Femur (tissue), 1 donor: ENCODE measurements at places on chromosomes 3 and 15.

DNA sequence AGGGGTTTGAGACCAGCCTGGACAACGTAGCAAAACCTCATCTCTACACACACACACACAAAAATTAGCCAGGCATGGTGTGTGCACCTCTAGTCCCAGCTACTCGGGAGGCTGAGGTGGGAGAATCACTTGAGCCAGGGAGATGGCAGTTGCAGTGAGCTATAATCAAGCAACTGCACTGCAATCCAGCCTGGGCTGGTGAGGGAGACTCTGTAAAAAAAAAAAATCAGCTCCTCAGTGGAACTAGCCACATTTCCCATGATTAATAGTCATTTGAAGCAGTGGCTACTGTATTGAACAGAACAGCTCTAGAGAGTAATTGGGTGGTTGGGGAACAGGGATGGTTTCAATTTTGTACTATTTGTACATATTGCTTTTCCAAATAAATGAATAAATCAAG is 11.5 kb upstream of the FBXO40 start:
- DNase-seq = no peak

- no peak for DNase-seq
Observed at GRCh38 chr3:167866331-167866730, 130.8 kb downstream of the SERPINI1 start.

GRCh38 chr15:82900511-82901060 is 51.9 kb downstream of the HOMER2 start:
- DNase-seq = no peak

- no peak for DNase-seq
Observed at GRCh38 chr3:43302116-43302880, 16.0 kb downstream of the SNRK start.

GRCh38 chr3:64457811-64458210 is 230.0 kb downstream of the ADAMTS9 start:
- no peak for DNase-seq

DNA sequence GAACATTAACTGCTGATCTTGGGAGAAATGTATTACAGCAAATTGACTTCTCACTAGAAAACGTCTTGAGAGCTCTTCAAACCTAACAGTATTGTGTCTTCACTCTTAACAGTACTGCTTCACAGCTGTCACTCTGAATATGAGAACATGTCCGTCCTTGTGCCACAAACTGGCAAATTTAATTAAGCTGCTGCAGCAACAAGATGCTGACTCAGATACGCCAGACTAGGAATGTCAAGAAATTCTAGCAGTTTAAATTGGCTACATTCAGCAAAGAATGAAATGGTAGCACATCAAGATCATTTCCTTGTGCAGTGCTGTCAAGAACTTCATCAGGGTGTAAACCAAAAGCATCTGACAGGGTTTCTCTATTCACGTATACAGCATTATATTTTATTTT is 7.6 kb downstream of the ICE2 start:
- DNase-seq = no peak

DNA sequence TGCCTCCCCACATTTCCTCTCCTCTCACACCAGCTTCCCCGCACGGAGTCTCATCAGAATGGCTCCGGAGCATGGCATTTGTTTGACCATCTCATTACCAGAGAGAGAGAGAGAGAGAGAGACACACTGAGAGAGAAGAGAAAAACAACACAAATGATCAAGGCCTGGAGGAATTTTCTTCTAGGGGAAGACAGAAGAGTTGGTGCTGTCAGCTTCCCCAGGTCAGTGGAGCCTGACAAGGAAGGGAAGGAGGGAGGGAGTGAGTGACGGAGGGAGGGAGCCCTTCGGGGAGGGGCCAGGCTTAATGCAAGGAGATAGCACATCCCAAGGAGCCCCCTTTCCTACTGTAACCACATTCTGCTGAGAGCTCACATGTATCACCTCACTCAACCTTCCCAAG is 9.1 kb downstream of the ST8SIA2 start:
- DNase-seq = no peak

DNA sequence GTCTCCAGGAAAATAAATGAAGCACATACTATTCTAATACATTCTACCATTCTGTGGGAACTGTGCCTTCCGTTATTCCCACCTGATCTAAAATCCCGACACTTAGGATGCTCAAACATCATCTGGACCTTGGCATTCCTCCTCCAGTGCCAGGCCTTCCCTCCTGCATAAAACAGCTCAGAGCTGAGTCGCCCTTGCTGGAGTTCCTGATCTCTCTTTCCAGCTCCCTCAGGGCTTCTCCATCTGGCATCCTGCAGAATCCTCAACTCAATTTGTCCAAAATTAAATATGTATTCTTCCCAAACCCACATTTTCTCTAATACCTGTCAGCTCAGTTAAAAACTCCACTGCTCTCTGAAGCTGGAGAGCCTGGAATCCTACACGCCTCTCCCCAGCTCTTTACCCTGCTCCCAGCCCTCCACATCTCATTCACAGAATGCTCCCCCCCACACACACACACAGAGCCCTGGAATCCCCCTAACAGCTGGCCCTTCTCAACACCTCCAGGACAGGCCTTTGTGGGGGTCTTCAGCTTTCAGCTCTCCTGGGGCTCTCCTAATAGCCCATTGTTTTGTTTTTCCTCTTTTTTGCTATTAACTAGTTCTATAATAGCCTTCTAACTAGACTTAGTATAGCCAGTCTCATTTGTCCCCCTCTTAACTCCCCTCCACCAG is 78.5 kb downstream of the HMG20A start:
- DNase-seq = no peak

DNA sequence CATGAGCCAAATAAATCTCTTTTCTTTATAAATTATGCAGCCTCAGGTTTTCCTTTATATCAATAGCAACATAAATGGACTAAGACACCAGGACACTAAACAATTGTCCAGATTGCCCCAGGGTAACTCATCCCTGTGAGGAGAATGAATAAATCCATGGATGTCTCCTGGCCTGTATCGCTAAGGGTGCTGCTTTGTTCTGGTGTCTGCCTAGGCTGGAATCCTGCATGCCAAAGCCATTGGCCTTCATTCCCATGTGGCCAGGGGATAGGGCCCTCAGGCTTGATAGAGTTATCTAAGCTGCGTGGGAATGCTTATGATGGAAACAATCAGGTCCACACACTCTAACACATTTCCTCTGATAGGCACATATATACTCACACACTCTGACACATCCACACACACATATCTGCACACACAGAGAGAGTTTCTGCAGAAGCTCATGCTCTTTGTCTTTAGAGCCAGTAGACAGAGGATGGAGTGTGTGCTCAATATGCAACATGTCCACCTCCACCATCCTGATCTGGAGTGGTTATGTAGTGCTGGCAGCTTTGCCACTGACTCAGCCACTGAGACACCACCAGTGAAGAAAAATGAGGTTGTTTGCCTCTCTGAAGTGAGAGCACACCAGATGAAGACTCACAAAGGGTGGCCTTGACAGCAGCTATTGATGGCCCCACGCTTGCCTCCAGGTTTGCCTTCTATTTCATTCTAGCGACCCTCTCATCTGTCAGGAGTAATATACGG is 24.0 kb upstream of the DGKG start:
- no peak for DNase-seq

DNA sequence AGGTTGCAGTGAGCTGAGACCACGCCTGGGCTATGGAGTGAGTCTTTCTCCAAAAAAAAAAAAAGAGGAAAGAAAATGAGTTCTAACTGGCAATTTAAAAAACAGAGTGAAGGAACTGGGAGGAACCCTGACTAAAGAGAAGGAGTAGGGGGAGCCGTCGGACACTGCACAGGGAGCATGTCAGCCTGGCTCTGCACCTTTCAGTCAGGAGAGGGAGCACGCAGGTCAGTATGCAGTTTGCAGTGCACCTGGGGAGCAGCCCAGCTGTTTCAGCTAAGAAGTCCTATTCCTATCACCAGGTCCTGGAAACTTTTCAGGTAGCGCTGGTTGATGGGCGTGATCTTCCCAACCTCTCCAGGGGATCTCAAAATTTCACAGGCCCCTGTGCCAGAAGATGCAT is 14.9 kb upstream of the ZXDC start:
- no peak for DNase-seq
